Fibroblast of skin of abdomen (primary cell): ENCODE measurements at places on chromosomes 2 and 18.

DNA sequence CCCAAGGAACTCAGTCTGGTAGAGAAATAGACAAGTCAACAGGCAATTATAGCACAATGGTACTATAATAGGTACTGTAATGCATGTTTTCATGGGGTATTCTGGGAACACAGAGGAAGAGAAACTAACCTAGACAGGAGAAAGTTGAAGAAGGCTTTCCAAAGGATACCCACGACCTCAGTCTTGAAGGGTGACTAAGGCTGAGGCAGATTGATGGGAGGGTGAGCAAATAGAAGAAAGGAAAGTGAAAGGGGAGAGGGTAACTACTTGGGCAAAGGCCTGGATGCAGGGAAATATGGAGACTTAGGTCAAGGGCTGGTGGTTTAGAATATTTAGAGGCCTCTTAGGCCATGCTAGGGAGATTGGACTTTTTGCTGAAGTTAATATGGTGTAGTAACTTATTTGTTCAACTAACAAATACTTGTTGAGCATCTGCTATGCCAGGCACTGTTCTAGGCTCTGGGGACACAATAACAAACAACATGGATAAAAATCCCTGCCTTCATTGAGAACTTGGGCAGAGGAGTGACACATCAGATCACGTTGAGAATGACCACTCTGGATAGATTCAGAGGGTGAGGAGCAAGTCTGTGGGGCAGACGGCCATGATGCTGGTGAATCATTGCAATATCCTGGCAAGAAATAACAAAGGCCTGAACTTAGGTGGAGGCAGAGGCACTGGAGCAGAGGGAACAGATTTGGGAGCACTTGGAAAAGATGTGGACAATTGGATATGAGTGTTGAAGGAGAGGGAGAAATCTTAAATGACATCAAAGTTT lies 56.4 kb downstream of the PLB1 start:
- no peak for DNase-seq

- DNase-seq, result peak; percentile 6
Measured at GRCh38 chr18:7459851-7460770, 107.0 kb upstream of the PTPRM start.

- peak; percentile 99 for DNase-seq
Measured at GRCh38 chr2:226701052-226701451, 98.6 kb downstream of the IRS1 start.

- DNase-seq, result no peak
Measured at GRCh38 chr2:31811482-31811881, 199.3 kb downstream of the MEMO1 start.

GRCh38 chr2:240701736-240702639 lies 10.3 kb downstream of the AQP12A start:
- no peak for DNase-seq

DNA sequence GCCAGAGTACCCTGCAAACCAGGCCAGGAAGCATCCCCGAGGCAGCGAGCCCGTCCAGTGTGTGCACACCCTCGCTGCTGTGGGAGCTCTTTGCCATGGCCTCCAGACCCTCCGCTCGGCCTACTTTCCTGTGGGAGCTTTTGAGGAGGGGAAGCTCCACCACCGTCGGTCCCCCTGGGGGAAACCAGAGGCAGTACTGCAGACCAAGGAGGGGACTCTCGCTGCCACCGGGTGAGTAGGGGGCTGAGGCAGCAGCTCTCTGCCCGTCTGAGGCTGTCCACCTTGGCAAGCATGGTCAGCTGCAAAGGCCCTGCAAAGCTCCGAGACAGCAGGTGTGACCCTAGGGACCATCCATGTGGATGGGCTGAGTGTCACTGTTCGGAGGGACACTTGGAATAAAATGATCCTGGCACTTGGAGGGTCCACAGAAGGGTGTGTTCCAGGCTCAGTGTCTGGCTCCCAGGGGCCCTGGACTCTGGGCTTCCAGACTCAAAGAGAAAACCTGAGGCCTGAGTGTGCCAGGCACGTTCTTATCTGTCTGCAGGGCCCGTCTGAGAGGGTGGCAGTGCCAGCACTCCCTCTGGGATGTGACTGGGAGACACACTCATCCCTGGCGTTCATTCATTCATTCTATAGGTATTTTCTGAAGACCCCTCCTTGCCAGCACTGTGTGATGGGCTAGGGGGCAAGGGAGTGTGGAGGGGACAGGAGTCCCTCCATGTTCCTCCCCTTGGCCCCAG lies 282.8 kb upstream of the HS6ST1 start:
- DNase-seq, result no peak
